ENCODE measurements at places on chromosomes 1 and 21. TPM values are rescaled to one million over a fixed set of nuclear protein-coding genes. Genes with fewer than 3 reads are reported as not detected.

PTCH2 gene
- 0.13 TPM for total RNA-seq

OPRD1 gene
- under 0.01 TPM for total RNA-seq

PDC gene
- not detected for total RNA-seq

PEF1 gene
- total RNA-seq = 70.0 TPM

CCDC17 gene
- total RNA-seq = 1.5 TPM

KCNC4 gene
- total RNA-seq = 4.7 TPM

SLC2A5 gene
- 0.22 TPM for total RNA-seq

SLC22A15 gene
- 19.5 TPM for total RNA-seq

PTGER3 gene
- total RNA-seq = under 0.01 TPM

GUCA2B gene
- not detected for total RNA-seq

AIM2 gene
- total RNA-seq = not detected

PTPRU gene
- total RNA-seq = 12.5 TPM

MYOG gene
- not detected for total RNA-seq

LAMB3 gene
- total RNA-seq = 12.2 TPM

CFHR3 gene
- total RNA-seq = 0.11 TPM

RBM15 gene
- 28.9 TPM for total RNA-seq

TMEM51 gene
- total RNA-seq = 1.8 TPM

APCS gene
- total RNA-seq = not detected

SLC25A34 gene
- total RNA-seq = 0.52 TPM

AMY1A gene
- total RNA-seq = not detected

GGPS1 gene
- total RNA-seq = 43.1 TPM

DNAJC28 gene
- total RNA-seq = 3.1 TPM

HPCAL4 gene
- total RNA-seq = not detected

SPRR1B gene
- total RNA-seq = not detected

KCNAB2 gene
- 4.1 TPM for total RNA-seq

PCP4L1 gene
- not detected for total RNA-seq

LIPI gene
- total RNA-seq = not detected

DNASE2B gene
- total RNA-seq = not detected

KCNK2 gene
- total RNA-seq = 46.6 TPM

DHRS3 gene
- total RNA-seq = 110 TPM

IARS2 gene
- 91.1 TPM for total RNA-seq

LCE1F gene
- total RNA-seq = not detected

KCNN3 gene
- total RNA-seq = 0.11 TPM

CFHR1 gene
- 1.5 TPM for total RNA-seq

AMY2A gene
- total RNA-seq = not detected

CYP4Z1 gene
- total RNA-seq = under 0.01 TPM

SLC25A33 gene
- 4.5 TPM for total RNA-seq

C2CD4D gene
- total RNA-seq = not detected

PGBD2 gene
- total RNA-seq = 4.1 TPM

ACKR1 gene
- not detected for total RNA-seq

KCNQ4 gene
- total RNA-seq = not detected

SLC26A9 gene
- total RNA-seq = not detected

FCER1G gene
- not detected for total RNA-seq

CELA2A gene
- total RNA-seq = not detected

NCF2 gene
- 1.2 TPM for total RNA-seq

ARPC5 gene
- total RNA-seq = 234 TPM

OR2T6 gene
- total RNA-seq = not detected

COL16A1 gene
- 101 TPM for total RNA-seq

OR2T12 gene
- not detected for total RNA-seq

KMO gene
- total RNA-seq = 0.32 TPM

LINGO4 gene
- total RNA-seq = not detected

POFUT2 gene
- 32.5 TPM for total RNA-seq

TAL1 gene
- 0.22 TPM for total RNA-seq

AK5 gene
- 0.65 TPM for total RNA-seq

FASLG gene
- not detected for total RNA-seq
